ENCODE measurements at places on chromosomes 5 and 9.

- DNase-seq, result no peak
Measured at GRCh38 chr9:1009101-1009707, 32.7 kb downstream of the DMRT3 start.

GRCh38 chr5:32083981-32084430 is 90.1 kb downstream of the GOLPH3 start:
- no peak for DNase-seq

DNA sequence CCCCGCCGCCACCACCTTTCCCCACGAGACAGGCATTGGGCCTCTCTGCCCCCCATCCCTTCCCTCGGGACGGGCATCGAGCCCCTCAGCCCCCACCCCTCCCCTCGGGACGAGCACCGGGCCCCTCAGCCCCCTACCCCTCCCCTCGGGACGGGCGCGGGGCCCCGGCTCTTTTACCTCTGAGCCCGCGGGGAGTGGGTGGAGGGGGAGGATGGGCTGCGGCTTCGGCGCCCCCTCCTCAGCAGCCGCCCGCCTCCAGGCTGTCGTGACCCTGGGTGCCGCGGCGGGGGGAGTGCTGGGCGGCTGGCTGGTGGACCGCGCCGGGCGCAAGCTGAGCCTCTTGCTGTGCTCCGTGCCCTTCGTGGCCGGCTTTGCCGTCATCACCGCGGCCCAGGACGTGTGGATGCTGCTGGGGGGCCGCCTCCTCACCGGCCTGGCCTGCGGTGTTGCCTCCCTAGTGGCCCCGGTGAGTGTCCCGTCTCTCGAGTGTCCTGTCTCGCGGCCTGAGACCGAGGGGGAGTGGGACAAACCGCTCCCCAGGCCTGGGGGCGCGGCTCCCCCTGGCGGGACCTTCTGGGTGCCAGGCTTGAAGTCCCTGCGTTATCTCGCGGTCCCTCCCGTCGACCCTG is 791 bp downstream of the SLC2A8 start:
- DNase-seq, result no peak

- DNase-seq, result no peak
Measured at GRCh38 chr5:58318468-58318867, 141.4 kb downstream of the PLK2 start.

- no peak for DNase-seq
Measured at GRCh38 chr9:92722386-92723298, 42.0 kb downstream of the BICD2 start.

GRCh38 chr9:38651400-38652042 is 31.1 kb upstream of the ANKRD18A start:
- no peak for DNase-seq

- DNase-seq, result no peak
Measured at GRCh38 chr5:371811-372555, 50.5 kb downstream of the AHRR start.

GRCh38 chr5:163846512-163846911 is 341.1 kb downstream of the MAT2B start:
- peak; percentile 47 for DNase-seq

DNA sequence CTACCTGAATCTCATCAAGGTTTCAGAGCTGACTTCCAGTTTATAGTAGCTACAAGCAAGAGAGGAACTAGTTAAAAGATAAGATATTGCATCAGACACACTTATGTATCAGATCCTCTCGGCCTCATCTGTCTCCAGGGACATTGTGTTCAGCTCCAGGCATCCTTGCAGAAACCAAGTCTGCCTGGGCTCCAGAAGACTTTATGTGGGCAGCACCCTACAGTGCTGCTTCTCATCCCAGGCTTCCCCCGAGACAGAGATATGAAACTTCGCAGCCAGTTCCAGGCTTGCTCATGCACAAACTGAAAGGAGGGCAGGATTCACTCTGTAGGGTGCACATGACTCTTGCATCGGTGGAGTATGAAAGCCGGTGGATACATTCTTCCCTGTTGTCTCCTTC is 33.9 kb upstream of the FOXB2 start:
- no peak for DNase-seq

DNA sequence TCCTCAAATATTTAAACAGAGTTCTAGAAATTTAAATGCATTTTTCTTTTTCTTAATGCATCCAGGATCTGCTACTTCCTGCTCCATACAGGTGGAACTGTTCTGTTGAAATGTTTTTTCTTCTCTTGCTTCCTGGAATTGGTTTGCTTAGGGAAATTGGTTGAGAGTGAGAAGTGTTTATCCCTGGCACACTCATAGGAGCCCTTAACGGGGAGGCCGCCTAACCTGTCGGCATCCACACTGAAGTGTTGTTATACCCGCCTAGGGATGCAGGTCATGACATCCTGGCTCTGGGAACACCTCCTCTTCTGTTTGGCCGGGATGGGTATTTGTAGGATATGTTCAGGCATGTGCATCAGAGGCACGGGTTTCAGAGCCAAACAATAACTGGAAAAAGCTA is 239.7 kb downstream of the GADD45G start:
- no peak for DNase-seq

DNA sequence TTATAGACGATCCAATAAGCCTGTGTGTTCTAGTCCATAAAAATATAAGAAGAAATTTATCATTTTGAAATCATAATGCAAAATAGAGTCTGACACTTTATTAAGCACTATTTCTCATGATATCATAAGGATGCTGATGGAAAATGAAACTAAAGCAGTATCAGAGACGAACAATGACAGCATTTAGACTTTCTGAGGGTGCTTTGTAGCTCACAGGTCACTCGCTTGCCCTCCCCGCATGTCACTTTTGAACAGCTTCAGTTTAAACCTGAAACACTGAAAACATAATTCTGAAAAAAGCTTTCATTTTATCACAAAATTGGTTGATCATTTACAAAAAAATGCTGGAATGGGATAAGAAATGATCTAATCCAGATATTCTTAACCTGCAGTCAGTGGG is 247.1 kb downstream of the EBF1 start:
- no peak for DNase-seq

DNA sequence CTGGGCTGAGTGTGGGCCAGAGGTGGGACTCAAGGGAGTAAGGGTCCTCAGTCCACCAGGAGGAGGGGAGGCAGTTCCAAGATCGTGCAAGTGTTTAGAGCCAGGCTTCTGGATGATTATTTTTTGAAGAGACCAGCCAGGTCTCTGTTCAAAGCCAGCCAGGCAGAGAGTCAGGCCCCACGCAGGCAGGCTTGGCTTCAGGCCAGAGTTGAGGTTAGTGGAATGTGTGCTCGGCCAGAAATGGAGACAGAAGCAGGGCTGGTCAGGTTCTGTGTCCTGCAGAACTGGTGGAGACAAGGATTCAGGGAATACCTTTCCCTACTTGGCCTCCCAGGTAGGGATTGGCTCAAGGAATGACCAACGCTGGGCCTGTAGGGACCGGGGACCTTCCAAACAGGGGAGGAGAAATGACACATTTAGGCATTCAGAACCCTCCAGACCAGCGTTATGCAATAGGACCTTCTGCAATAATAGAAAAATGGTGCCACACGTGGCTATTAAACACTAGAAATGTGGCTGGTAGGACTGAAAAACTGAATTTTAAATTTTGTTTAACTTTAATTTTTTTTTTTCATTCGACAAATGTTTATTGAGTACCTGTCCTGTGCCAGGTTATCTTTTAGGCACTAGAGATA is 106.2 kb downstream of the CMYA5 start:
- DNase-seq, result no peak

- no peak for DNase-seq
Measured at GRCh38 chr5:175384724-175385552, 59.0 kb downstream of the DRD1 start.

DNA sequence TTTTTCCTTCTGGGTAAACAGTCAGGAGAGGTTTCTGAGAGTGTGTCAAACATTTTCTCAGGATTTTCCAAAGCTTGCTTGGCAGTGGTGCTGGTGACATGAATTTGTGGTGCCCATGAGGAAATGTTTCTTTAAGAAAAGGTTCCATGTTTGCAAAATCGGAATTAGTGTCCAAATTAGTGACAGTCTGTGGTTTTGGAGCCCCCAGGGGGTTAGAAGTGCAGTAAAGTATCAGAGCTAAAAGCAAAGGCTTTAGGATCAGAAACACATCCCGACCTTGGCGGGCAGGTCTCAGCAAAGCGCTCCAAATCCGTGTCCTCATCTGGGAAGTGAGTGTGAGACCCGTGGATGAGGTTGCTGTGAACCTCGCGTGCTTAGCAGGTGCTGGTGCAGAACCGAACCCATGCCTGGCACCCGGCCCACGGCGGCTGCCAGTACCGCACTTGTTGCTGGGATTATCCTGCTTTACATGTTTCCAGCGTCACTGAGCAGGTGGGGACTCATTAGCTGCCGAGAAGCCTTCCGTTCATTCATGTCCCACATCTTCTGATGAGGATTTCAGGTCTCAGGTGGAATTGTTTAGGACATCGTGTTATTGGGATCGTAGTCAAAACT is 70.8 kb upstream of the COL5A1 start:
- DNase-seq, result no peak

DNA sequence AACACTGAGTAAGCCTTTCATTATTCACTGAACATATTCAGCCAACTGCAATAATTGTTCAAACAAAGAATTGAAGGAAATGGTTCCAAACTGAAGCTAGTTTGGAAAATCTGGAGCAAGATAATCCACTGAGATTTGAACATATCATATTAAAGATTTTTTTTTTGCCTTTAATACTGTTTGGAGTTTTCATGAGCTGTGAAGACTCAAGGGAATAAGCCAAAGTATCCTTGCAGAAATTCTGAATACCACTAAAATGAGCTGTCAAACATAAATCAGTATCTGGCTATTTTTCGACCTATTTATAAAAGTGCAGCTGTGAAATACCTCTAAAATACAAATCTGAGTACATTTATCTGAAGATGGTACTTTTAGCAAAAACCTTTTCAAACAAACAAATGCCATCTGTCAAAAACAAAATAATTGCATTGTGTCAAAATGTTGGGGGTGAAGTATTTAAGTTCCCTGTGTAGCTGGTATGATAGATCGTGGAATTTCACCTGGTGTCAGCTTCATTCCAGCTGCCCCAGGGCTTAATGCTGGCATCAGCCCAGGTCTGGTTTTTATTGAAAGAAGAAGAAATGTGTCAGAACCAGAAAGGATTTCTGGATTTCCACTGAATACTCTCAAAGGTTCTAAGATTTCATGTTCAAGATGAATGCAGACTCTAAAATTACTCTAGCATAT is 149.0 kb upstream of the GRAMD2B start:
- DNase-seq, result peak; percentile 9

DNA sequence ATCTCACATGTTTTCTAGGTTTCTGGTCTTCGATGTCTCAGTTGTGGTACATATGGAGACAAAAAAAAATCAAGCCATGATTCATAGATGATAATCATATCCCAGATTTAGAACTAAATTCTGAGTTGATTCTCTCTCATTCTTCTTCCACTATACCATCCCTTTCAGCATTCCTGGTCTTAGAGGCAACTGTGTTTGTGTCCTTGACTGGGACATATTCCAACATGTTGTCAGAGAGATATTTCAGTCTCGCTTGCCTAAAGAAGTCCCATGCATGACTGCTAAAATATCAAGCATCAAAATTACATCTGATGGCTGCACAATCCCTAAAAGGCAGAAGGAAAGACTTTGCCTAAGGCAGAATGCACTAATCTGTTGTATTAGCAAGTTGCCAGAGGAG is 236.6 kb downstream of the PSAT1 start:
- no peak for DNase-seq

- no peak for DNase-seq
Measured at GRCh38 chr9:93819905-93820304, 135.2 kb downstream of the BARX1 start.

- DNase-seq, result no peak
Measured at GRCh38 chr5:37886242-37886905, 46.5 kb upstream of the GDNF start.

DNA sequence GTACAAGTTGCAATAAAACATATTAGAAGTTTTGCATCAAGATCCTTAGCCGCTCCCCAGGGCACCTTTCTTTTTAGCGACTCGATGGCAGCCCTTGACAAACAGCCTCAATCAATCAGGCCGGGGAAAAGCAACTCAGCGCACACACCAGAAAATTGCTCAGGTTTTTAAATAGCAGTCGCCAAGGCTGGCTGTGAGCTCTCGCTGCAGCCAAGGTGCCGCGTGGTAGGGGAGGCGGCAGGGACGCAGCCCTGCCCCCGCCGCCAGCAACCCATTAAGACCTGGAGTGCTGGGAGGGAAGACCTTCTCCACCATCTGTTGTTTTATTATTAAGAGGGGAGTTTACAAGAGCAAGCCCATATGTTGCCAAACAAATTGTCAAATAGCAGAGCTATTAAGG is 22.6 kb downstream of the ASS1 start:
- no peak for DNase-seq

- no peak for DNase-seq
Measured at GRCh38 chr9:134385915-134386314, 59.7 kb downstream of the RXRA start.

- DNase-seq, result no peak
Measured at GRCh38 chr5:179486596-179487051, 63.7 kb upstream of the RUFY1 start.

DNA sequence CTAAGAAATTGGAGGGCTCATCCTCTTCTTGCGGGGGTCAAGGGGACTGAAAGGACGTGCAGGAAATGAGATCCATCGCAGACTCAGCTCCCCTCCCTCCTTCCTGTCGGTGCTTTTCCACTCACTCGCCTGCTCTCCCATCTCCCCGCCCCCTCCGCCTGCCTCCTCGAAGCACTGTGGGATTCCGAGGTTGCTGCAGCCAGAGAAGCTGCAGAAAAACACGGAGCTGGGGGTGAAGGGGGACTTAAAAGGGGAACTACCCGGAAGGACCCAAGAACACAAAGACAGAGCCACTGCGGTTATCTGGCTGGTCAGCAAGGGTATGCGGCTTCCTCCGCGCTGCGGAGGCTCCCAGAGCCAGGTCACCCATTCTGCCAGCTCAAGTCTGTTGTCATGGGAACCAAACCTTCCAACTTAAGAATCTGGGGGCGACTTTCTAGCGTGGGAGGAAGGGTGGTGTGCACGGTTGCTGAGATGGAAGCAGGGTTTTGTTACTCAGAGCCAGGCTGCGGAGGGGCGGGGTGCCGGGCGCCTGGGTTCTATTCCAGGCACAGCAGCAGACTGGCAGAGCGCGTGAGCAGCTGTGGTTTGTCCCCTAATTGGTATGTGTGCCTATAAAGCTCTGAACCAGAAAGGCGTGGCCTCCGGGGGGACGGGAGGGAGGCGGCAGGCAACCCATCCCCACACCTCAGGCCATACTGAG is 24.9 kb downstream of the PCDHGC5 start:
- no peak for DNase-seq

DNA sequence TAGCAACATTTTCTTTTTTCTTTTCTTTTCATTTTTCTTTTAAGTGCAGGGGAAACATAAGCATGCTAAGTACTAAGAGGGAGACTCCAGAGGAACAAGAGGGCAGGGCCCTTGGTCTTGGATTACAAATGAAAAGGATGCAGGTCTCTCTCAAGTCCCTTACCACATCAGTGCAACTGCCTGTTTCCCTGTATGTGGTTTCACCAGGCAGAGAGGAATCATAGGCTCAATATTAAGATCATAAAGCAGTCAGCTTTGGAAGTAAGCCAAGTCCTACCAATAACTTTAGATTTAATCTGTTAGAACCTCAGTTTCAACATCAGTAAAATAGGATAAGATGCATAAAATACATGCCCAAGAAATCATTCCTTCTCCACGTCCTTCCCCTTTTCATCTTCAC is 422.7 kb upstream of the PAPPA start:
- peak; percentile 46 for DNase-seq

All from skeletal muscle cell (primary cell).